ENCODE measurements at places on chromosomes 1 and 21.

- DNase-seq = no peak
These were observed 202.0 kb downstream of the GABPA start for GRCh38 chr21:25936776-25937175.

GRCh38 chr1:3016641-3017439 is 4.4 kb upstream of the ACTRT2 start:
- DNase-seq = no peak

DNA sequence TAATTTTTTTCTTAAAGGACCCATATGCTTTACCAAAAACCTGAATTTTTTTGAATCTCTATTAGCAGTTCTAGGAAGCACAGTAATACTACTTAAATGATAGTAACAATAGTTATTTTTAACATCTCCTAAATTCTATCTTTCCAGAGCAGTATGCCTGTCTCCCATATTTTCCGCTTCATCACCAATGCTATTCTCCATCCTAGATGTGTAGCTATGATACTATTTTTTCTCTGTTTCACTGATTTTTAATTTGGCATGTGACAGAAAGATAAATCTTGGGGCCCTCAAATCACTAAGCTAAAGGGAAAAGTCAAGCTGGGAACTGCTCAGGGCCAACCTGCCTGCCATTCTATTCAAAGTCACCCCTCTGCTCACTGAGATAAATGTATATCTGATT is 102.3 kb upstream of the HMCN1 start:
- no peak for DNase-seq

DNA sequence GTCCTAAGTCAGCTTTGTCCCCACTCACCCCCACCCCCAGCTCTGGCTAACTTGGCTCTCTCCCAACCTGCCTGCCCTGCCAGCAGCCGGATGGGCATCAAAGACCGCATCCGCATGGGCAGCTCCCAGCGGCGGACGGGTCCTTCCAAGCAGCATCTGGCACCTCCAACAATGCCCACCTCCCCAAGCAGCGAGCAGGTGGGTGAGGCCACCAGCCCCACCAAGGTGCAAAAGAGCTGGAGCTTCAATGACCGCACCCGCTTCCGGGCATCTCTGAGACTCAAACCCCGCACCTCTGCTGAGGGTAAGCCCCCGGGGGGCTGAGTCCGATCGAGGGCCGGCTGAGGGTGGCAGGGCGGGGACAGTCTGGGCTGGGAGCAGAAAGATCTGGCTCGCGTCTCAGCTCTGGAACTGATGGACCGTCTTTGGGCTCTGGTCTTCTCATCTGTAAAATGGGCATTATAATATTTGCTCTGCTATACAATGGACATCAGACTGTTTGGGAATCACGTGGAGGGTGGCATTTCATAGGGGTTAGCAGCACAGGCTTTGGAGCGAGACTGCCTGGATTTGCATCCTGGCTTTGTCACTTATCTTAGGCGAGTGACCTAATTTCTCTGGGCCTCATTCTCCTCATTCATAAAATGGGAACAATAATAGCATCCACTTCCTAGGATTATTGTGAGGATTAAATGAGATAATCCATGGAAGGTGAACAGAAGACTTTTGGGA is 31.0 kb downstream of the CITED4 start:
- DNase-seq = no peak

GRCh38 chr1:197392541-197392940 is 124.5 kb downstream of the CRB1 start:
- DNase-seq = no peak

GRCh38 chr21:46456750-46457149 is 1.9 kb upstream of the DIP2A start:
- no peak for DNase-seq

DNA sequence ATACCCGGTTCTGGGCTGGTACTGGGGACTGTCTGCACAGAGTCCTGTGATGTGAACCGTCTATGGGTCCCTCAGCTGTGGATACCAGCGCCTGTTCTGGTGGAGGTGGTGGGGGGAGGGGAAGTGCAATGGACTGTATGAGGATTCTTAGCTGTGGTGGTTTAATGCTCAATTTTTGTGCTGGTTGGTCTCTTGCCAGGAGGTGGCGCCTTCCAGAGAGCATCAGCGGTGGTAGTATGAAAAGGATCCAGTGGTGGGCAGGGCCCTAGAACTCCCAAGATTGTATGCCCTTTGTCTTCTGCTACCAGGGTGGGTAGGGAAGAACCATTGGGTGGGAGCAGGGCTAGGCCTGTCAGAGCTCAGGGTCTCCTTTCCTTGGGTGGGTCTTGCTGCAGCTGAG is 89.4 kb upstream of the B3GALT2 start:
- no peak for DNase-seq

DNA sequence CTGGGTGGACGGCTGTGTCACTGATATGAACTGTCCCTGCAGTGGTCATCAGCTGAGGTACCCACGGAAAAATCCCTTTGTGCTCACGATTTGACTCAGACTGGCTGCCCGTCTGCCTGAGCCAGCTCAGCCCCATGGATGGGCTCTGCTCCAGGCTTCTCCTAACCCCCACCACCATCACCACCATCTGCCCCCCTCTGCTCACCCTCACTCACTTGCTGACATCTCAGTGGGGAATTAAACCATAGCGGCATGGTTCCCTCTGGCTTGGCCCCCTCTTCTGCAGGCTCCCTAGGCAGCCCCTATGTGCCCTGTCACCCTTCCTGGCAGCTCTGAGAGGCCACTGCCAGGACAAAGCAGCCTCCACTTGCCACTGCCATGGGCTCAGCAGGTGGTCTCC is 17.3 kb downstream of the SLC6A9 start:
- DNase-seq = no peak

- DNase-seq = no peak
These were observed 96.9 kb upstream of the AKT3 start for GRCh38 chr1:243946946-243947345.
